ENCODE measurements at places on chromosomes 6 and 20. TPM values are rescaled to one million over a fixed set of nuclear protein-coding genes. Genes with fewer than 3 reads are reported as not detected.

DNA sequence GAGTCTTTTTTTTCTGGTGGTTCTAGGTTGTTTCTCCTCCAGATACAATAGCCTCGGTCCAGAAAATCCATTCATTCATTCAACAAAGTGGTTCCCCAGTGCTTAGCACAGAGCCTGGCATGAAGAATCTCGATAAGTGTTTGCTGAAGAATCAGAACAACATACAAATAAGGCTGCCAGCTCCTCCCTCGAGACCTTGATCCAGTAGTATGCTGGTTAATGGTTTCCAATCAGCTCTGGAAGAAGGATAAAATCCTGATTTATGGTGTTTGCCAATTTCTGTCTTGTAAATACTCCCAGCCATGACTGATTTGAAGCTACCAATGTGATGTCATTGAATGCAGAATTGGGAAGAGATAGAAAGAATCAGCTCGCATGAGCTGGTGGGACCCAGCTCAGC lies 3.3 kb downstream of the HSPA12B start:
- peaks cover 49% of the 10 kb centered on the region for H3K4me1 ChIP-seq
- H3K4me3 ChIP-seq: no peak overlapping the region
- no peaks in the 10 kb centered on the region for H3K36me3 ChIP-seq
- no peak overlapping the region for H3K27ac ChIP-seq
- no peak for DNase-seq

- DNase-seq: no peak
- H3K27ac ChIP-seq: no peak overlapping the region
- peaks cover 3% of the 10 kb centered on the region for H3K27me3 ChIP-seq
- H3K4me1 ChIP-seq: peaks cover 2% of the 10 kb centered on the region
Observed at GRCh38 chr6:150254770-150255169, 111.9 kb downstream of the PPP1R14C start.

GRCh38 chr6:151351146-151351700 lies 40.1 kb downstream of the ZBTB2 start:
- no peak overlapping the region for H3K27ac ChIP-seq
- no peaks in the 10 kb centered on the region for H3K4me1 ChIP-seq
- peaks cover 35% of the 10 kb centered on the region for H3K36me3 ChIP-seq
- H3K27me3 ChIP-seq: no peaks in the 10 kb centered on the region

CYB5R4 gene
- 11.2 TPM for total RNA-seq

Data from spinal cord (tissue), 10 donors.